IMR-90 (cell line): ENCODE measurements at places on chromosomes 13 and 19.

GRCh38 chr19:54434873-54435214, 14.2 kb upstream of the LENG8 start:
- peaks cover 4% of the 10 kb centered on the region; the same call in 1 of the 2 replicates for H3K36me3 ChIP-seq
- no peak for DNase-seq
- no peak overlapping the region for H3K4me3 ChIP-seq

DNA sequence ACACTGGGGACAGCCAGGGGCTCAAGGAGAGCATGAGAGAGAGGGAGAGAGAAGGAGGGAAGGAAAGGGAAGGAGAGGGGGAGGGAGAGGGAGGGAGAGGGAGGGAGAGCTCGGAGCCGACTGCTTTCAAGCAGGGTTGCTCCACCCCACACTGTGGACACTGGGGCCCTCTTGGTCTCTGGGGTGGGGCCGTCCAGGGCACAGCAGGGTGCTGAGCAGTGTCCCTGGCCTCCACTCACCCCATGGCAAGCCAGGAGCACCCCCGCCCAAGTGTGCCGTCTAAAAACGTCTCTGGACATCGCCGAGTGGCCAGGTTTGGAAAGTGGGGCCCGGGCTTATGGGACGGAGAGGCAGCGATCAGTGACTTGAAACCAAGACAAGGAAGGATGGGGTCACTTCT, 20.9 kb downstream of the DPP9 start:
- H3K27me3 ChIP-seq: no peaks in the 10 kb centered on the region
- H3K4me1 ChIP-seq: no peaks in the 10 kb centered on the region
- H3K4me3 ChIP-seq: no peak overlapping the region
- no peak overlapping the region for H3K27ac ChIP-seq
- DNase-seq: no peak
- peaks cover 63% of the 10 kb centered on the region for H3K36me3 ChIP-seq

GRCh38 chr19:43690890-43691289, 20.9 kb upstream of the PLAUR start:
- H3K4me3 ChIP-seq: no peak overlapping the region
- DNase-seq: no peak

- peak; percentile 21 for DNase-seq
- no peaks in the 10 kb centered on the region for H3K27me3 ChIP-seq
- peaks cover 18% of the 10 kb centered on the region for H3K4me1 ChIP-seq
These were observed 1.9 kb upstream of the ZNF580 start for GRCh38 chr19:55638864-55639359.

- no peaks in the 10 kb centered on the region for H3K4me1 ChIP-seq
- H3K4me3 ChIP-seq: no peak overlapping the region
- no peaks in the 10 kb centered on the region for H3K36me3 ChIP-seq
- H3K27me3 ChIP-seq: no peaks in the 10 kb centered on the region
- DNase-seq: no peak
These were observed 184.2 kb downstream of the ZNF486 start for GRCh38 chr19:20351244-20351643.

DNA sequence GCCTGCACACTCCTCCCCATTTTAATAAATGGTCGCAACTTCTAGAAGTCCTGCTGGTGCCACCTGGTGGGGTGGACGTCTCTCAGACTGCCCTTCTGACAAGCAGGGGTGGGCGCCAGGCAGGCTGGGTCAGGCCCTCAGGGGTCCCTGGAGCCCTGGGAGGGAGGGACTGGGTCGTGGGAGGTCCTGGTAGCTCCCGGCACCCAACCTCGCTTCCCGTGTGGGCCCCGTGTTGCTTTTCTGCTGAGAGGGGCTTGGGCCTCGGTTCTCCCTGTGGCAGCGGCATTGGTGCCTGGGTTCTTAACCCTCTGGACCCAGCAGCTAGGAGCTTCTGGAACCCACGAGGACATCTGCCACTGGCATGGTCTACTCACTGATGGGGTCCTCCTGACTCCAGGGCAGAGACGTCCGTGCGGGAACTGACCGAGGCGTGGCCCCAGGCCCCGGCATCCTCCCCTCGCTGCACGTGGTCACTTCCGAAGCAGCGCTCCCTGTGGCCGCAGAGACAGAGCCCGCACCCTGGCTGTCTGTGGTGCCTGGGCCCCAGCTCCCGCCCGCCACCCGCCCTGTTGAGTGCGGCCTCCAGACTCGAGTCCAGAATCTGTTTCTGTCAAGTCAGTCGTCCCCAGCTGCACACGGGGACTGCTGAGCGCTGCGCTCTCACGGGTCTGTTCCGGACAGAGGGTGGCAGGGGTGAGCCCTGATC, 6.0 kb upstream of the TMPRSS9 start:
- no peaks in the 10 kb centered on the region for H3K4me1 ChIP-seq
- H3K36me3 ChIP-seq: peaks cover 29% of the 10 kb centered on the region
- DNase-seq: no peak
- no peak overlapping the region for H3K4me3 ChIP-seq
- H3K27ac ChIP-seq: no peak overlapping the region

DNA sequence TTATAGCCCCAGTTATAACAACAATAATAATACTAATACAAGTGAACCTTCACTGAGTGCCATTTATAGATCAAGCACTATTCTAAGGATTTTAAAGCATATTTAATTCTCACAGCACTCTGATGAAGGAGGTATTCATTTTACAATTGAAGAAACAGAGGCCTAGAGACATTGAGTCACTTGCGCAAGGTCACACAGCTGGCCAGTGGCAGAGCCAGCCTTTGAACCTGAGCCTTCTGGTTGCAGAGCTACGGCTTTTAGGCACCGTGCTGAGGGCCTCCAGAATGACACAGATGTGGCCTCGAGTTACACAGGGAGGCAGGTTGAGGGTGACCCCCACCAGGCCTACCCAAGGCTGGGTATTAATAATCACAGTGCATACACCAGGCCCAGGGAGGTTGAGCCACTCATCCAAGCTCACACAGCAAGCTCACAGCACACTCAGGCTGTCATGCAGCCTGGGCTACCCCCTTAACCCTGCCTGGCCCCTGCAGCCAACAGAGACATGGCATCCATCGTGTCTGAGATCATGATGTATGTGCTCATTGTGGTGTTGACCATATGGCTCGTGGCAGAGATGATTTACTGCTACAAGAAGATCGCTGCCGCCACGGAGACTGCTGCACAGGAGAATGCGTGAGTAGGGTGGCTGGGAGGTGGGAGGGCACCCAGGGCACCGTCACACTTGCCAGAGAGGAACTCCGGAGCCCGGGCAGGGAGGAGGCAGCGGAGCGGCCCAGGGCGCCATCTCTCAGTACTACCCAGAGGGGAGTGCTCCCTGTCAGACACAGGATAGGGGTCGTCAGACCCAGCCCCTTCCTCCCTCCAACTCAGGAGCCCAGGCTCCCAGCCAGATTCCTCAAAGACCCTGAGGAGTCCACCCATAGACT, 2.7 kb upstream of the HPN start:
- peaks cover 7% of the 10 kb centered on the region; the same call in 1 of the 2 replicates for H3K27me3 ChIP-seq
- peaks cover 5% of the 10 kb centered on the region; the same call in 1 of the 2 replicates for H3K4me1 ChIP-seq
- DNase-seq: no peak
- H3K36me3 ChIP-seq: no peaks in the 10 kb centered on the region
- no peak overlapping the region for H3K4me3 ChIP-seq
- H3K27ac ChIP-seq: no peak overlapping the region

- no peaks in the 10 kb centered on the region for H3K27me3 ChIP-seq
- H3K27ac ChIP-seq: no peak overlapping the region
- H3K4me3 ChIP-seq: no peak overlapping the region
- no peak for DNase-seq
These were observed 26.8 kb downstream of the SAFB2 start for GRCh38 chr19:5595745-5596144.

- no peak for DNase-seq
- no peak overlapping the region for H3K4me3 ChIP-seq
- H3K27me3 ChIP-seq: no peaks in the 10 kb centered on the region
- peaks cover 12% of the 10 kb centered on the region for H3K36me3 ChIP-seq
These were observed 6.4 kb downstream of the C19orf47 start for GRCh38 chr19:40341601-40342482.

DNA sequence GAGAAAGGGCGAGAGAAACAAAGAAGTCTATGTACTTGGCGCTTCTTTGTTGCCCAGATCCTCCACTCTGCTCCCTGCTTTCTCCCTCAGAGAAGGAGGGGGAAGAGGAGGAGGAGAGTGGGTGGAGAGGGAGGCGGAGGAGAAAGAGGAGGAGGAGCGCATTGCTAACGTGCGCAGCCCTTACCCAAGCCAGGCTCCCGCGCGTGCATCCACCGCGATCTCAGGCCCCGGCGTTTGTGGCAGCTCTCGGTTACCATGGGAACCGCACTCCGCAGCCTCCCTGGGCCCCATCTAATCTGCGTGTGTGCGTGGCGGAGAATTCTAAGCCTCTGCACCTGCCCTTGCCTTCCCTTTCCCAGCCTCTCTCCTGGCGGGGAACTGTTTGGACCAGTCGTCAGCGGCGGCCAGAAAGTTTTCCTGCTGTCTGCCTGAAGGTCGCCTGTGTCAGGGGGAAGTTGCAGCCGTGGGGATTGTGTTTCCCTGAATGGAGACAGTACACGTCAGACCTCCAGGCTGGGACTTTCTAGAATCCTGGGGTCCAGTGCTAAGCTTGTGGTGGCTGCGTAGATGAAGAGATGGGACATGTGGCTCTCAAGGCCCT, at the start of gene ERICH6B:
Gene ERICH6B (minus strand): TSS at position 239 of the 601 bp plus-strand sequence. CDS start 18,734 bp downstream, outside the sequence.
- H3K27ac ChIP-seq: no peak within 1 kb of the TSS
- peaks cover 30% of the 10 kb centered on the region for H3K27me3 ChIP-seq
- H3K4me1 ChIP-seq: no peaks in the 10 kb centered on the region
- DNase-seq: peak; percentile 7
- no peaks in the 10 kb centered on the region for H3K36me3 ChIP-seq
- H3K4me3 ChIP-seq: no peak within 1 kb of the TSS

GRCh38 chr19:48991873-48992580, 1.1 kb downstream of the GYS1 start:
- H3K27ac ChIP-seq: peak overlapping the region; percentile 85
- DNase-seq: peak; percentile 83
- no peaks in the 10 kb centered on the region for H3K27me3 ChIP-seq

DNA sequence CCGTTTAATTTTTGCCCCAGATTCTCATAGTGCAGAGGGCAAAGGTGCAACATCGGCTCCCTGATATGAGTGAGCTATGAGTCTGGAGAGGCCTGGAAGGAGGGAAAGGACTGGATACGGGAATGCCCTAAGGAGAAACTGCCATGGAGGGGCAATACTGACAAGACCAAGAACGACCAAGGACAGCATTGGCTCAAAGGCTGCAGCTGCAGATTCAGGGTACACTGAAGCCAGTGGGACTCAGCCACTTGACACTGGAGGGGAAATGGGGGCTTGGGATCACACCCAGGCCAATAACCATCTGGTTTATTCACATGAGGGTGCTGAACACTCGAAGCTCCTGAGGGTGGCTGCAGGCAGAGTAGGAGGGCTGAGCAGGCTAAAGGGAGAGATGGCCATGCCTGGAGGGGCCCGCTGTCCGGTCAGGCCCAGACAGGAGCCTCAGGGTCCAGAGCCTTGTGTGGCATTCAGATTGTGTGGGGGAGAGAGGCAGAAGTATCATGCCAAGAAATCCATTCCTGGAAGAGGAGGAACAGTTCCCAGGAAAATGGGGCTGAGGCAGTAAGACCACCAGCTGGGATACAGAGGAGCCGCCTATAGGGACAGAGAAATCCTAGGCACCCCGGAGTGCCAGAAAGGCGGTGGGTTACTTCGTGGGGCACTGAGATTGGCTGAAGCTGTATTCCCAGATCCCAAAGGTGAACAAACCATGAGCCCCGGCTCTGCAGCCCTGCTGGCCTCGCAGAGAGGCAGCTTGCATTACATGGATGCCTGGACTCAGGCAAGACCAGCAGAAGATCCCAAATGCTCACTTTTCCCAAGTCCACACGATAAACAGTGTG, 20.7 kb downstream of the COL4A1 start:
- no peaks in the 10 kb centered on the region for H3K27me3 ChIP-seq
- peaks cover 59% of the 10 kb centered on the region for H3K36me3 ChIP-seq
- peaks cover 21% of the 10 kb centered on the region for H3K4me1 ChIP-seq

DNA sequence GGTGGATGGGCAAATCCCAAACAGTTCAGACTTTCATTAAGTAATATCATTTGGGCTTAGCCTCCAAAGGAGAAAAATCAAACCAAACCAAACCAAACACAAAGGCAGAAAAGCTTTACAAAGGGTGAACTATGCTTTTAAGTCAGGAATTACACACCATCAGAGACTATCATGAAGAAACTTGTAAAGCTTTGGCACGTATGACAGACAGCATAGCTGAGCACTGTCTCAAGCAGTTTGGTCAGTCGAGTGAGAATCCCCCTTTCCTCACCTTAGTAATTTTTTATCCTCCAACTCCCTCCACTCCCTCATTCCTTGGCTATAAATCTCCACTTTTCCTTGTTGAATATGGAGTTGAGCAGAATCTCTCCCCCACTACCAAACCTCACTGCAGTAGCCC, 72.1 kb downstream of the MIPEP start:
- DNase-seq: no peak
- peaks cover 3% of the 10 kb centered on the region; the same call in 1 of the 2 replicates for H3K36me3 ChIP-seq
- no peaks in the 10 kb centered on the region; the same call in 1 of the 2 replicates for H3K4me1 ChIP-seq
- H3K27ac ChIP-seq: no peak overlapping the region

DNA sequence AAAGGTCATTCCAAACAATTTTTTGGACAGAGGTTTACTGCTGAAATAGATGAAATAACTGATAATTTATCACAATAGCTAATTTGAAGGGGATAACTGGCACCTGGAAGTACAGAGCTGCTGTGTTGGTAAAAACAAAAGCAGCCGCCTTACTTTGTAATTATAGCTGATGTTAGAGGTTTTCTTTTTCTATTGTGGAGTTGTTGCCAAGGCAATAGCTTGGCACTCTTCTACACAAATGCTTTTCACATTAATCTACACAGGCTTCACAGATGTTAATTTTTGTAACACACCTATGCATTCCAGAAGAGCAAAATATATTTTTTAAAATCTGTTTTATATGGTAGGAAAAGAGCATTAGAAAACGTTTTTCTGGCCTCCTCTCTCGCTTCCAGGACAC, 56.9 kb downstream of the LACC1 start:
- H3K4me3 ChIP-seq: no peak overlapping the region
- no peak for DNase-seq
- H3K4me1 ChIP-seq: no peaks in the 10 kb centered on the region
- peaks cover 30% of the 10 kb centered on the region for H3K27me3 ChIP-seq
- no peak overlapping the region for H3K27ac ChIP-seq

- H3K4me3 ChIP-seq: no peak overlapping the region
- no peaks in the 10 kb centered on the region for H3K36me3 ChIP-seq
- no peaks in the 10 kb centered on the region; the same call in 1 of the 2 replicates for H3K27me3 ChIP-seq
- no peak overlapping the region for H3K27ac ChIP-seq
- DNase-seq: peak; percentile 60
- H3K4me1 ChIP-seq: no peaks in the 10 kb centered on the region
These were observed 312.5 kb downstream of the DCLK1 start for GRCh38 chr13:35818633-35819067.
